Keratinocyte (primary cell): ENCODE measurements at places on chromosomes 13 and 19.

DNA sequence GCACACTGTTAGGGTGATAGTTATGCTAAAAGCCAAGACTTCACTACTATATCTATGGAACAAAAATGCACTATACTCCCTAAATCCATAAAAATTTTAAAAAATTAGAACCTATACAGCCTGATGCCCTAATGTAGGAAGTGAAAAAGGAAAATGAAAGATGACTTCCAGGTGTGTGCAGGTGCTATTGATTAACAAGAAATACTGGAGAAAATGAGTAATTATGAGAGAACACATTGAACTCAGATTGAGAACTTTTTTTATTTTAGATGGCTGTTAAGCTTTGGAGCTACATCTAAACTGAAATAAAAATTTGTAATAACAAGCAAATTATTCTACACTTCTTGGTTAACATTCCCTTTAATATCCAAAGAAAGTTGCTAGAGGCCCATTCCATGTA is 1015.7 kb downstream of the PCDH9 start:
- no peak for DNase-seq

- no peak for DNase-seq
These were observed 14.2 kb upstream of the ZFP30 start for GRCh38 chr19:37669450-37669914.

- no peak for DNase-seq
These were observed 207.3 kb downstream of the DLEU7 start for GRCh38 chr13:50636007-50636704.

GRCh38 chr13:38735665-38736440 is 49.0 kb downstream of the FREM2 start:
- no peak for DNase-seq

DNA sequence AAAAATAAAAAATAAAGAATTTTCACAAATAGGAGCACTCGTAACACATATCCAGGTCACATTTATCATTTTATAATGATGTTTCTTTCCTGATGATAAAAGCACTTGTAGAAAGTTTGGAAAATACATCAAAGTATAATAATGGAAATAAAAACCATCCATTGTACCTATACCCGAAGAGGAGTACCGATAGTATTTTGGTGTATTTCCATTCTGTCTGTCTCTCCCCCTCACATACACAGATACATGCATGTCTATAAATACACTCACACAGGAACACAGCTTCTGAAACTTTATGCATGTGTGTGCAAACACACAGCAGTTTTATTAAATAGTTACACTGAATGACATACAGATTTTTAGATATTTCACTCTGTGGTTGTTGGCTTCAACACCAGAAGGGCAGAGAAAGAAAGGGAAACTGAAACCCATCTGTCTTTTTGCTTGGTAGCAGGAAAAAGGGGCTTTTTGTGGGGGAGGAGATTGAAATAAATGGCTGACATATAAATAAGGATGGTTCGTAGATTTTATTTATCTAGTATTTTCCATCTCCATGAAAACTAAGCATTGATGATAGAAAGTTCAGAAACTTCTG is 114.8 kb downstream of the LRCH1 start:
- no peak for DNase-seq

GRCh38 chr13:42153199-42154113 is 105.0 kb downstream of the DGKH start:
- no peak for DNase-seq
